ENCODE measurements at places on chromosomes 2 and 18.

DNA sequence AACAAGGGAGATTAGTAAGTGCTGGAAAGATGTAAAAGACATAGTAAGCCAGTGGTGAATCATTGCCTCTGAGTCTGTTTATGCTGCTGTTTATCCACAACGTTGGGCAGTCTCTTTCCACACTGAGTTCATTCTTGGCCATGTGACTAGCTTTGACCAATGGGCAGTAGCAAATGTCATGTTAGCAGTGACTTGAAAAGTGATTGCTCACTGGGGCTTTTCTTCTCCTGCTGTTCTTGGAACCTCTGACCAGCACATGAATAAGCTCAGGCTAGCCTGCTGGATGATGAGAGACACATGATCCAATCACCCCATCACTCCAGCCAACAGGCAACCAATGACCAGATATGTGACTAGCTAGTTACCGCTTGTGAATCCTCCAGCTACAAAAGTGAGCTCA lies 360.4 kb downstream of the SLC4A3 start:
- no peak for DNase-seq

- no peak for DNase-seq
Measured at GRCh38 chr18:73954268-73954667, 193.4 kb downstream of the FBXO15 start.

DNA sequence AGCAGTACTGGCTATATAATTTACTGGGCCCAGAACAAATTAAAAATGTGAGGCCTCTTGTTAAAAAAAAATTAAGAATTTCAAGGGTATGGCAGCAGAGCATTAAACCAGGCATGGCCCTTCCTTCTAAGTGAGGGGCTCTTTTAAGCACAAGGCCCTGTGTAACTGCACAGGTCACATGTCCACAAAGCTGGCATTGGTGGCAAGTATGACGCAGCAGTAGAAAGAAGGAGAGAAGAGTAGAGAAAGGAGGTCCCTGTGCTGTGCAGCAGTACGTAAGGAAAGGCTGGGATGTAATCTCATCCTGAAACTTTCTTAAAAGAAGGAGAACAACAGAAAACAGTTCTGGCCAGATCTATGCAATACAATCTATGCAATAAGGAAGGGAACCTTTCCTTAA lies 51.2 kb downstream of the MBD2 start:
- no peak for DNase-seq

DNA sequence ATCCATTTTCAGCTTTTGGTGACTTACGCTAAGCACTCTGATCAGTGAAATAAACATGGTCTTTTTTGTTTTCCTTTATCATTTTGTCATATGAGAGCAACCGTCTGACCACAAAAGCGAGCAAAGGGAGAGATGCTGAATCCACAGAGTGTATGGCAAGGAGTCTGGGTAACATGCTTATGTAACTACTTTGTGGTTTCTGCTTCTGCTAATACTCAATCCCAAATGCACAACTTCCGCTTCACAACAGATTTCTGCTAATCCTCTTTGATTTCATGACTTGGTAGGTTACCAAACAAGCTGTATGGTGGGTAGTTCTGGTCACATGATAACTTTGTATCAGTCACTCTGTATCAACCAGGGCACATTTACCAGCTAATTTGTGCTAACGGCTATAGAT lies 908.4 kb upstream of the CRIM1 start:
- no peak for DNase-seq

GRCh38 chr2:11750422-11750821 lies 4.0 kb downstream of the LPIN1 start:
- no peak for DNase-seq

DNA sequence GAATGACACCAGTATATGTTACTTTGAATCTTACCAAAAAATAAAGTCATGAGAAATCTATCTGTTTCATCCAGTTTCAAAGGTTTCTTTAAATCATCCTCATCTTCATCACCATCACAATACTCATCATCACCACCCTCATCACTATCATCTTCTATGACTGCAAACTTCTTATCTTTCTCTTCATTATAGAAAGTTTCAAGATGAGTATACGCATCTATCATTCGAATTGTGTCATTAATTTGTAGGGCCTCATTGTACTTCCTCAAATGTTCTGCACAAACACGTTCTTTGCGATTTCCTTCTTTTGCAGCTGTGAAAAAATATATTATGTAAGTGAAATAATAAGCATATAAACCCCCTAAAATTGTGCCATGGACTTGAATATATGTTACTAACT lies 34.1 kb upstream of the FAP start:
- no peak for DNase-seq

DNA sequence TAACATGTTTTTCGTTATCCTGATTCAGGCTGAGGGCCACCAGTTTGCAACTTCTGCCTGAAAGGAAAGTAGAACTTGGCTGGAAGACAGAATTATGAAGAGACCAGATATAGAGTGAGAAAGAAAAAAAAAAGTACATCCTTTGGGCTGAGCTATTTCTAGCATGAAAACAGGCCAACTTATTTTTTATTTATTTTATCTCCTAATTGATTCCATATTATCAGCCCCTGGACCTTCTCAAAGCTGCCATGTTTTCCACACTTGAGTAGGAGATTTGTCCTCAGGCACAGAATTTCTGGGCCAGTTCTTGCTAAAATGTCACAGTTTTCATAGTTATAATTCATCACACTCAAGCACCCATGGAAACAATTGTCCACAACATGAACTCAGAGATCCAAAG lies 586.8 kb upstream of the CNTNAP5 start:
- DNase-seq, result no peak

DNA sequence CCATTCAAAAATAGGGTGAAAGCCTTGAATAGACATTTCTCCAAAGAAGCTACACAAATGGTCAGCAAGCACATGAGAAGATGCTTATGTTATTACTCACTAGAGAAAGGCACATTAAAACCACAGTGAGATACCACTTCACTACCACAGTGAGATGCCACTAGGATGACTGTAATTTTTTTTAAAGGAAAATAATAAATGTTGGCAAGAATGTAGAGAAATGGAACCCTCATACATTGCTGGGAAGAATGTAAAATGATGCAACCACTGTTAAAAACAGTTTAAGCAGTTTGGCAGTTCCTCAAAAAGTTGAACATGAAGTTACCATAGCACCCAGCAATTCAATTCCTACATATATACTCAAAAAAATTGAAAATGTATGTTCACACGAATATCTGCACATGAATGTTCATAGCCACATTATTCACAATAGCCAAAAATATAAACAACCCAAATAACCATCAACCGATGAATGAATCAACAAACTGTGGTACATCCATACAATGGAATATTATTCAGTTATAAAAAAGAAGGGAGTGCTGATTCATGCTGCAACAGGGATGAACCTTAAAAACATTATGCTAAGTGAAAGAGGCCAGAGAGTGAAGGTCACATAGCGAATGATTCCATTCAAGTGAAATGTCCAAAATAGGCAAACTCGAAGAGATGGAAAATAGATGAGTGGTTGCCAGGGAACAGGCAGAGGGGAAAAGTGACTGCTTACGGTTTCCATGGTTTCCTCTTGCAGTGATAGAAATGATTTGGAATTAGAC lies 156.2 kb upstream of the NDUFV2 start:
- no peak for DNase-seq

DNA sequence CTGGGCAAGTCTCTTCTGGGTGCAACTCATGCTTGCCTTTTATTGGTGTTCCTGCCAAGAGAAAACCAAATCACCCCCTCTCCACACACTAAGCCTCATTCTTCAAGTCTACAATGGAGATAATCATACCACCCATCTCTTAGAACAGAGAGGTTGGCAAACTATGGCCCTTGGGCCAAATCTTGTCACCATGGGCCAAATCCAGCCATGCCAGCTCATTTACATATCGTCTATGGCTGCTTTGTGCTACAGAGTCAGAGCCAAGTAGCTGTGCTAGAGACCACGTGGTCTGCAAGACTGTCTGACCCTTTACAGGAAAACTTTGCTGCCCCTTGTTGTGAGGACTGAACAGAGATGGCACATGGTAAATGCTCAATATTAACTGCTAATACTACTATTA lies 270.3 kb upstream of the PARD3B start:
- peak; percentile 76 for DNase-seq

GRCh38 chr2:48114256-48114655 lies 208.0 kb upstream of the FBXO11 start:
- DNase-seq, result no peak

DNA sequence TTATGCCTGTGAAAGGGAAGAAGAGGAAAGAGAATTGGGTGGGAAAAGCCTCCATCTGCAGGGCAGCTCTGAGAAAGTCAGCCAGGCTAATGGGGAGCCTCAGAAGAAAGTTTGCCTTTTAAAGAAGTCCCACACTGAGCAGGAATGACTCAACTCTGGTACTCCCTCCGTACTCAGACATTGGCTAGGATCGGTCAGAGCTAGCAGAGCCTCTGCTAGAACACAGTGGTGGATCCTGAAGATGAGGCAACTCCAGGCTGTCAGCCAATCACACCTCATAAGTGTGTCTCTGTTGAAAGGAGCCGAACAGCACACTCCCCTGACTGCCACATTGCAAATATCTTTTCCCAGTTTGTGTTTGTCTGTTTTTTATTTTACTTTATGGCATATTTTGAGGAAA lies 96.9 kb downstream of the HNRNPLL start:
- peak; percentile 88 for DNase-seq

DNA sequence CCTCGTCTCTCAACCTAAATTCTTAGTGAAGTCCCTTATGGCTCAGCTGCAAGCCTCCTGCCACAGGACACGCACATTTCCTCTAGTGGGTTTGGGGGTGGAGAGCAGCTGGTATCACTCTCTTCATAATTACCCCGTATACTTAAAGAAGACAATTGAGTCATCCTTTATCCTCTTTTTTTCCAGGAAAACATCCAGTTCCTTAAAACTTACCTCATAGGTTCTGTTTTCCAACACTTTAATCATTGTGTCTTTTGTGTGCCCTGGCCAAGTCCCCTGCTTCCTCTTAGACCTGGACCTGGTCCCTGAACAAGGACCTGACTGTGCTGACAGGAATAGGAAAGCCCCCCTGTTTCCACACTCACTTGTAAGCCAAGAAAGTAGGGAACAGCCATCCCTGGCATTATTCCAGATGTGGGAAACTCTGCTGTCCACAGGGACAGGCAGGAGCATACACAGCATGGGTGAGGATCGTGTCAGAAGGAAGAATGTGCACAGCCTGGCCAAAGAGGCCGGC lies 42.3 kb upstream of the MYO1B start:
- no peak for DNase-seq

GRCh38 chr2:144516411-144516980 lies 3.4 kb downstream of the ZEB2 start:
- peak; percentile 77 for DNase-seq

Data from posterior cingulate gyrus (tissue), 11 donors.